ENCODE measurements at places on chromosomes 7 and 10. TPM values are rescaled to one million over a fixed set of nuclear protein-coding genes. Genes with fewer than 3 reads are reported as not detected.

The TAX1BP1 gene
- total RNA-seq, result 83.0 TPM

The RBM48 gene
- total RNA-seq, result 6.2 TPM

The HECW1 gene
- 13.5 TPM for total RNA-seq

The SRRM3 gene
- total RNA-seq, result 8.7 TPM

The HIP1 gene
- 23.7 TPM for total RNA-seq

The CYP3A4 gene
- total RNA-seq, result not detected

The PYROXD2 gene
- total RNA-seq, result 4.1 TPM

The OR2A5 gene
- total RNA-seq, result not detected

The SFTPA1 gene
- not detected for total RNA-seq

The VENTX gene
- total RNA-seq, result not detected

The CYP2C19 gene
- total RNA-seq, result not detected

The MOGAT3 gene
- total RNA-seq, result not detected

The CLRN3 gene
- not detected for total RNA-seq

The ASCC1 gene
- total RNA-seq, result 35.6 TPM

The JAKMIP3 gene
- 1.5 TPM for total RNA-seq

The FOXI2 gene
- not detected for total RNA-seq

The TRIL gene
- total RNA-seq, result not detected

Data from A549 treated with ZK216348 at 1 μM for 4 hours (cell line).